ENCODE measurements at places on chromosomes 1 and 21.

GRCh38 chr1:117834416-117834815, 95.0 kb downstream of the GDAP2 start:
- no peak for DNase-seq

DNA sequence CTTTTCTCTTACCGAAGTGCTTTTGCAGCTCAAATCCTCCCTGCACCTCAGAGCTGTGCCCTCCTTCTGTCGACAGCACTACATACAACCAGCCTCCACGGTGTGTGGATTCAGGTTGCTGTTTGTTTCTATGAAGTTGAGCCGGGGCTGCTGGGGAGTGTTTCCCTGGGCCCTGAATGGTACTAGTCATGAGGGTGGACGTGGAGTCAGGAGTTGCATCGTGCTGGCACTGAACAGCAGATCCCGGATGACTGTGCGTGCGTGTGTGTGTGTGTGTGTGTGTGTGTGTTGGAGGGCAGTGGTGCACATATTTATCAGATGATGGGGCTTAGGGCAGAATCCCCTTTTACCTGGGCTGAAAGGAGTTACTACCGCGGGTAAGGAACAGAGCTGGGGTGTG, 47.0 kb downstream of the ACTL8 start:
- DNase-seq, result no peak

DNA sequence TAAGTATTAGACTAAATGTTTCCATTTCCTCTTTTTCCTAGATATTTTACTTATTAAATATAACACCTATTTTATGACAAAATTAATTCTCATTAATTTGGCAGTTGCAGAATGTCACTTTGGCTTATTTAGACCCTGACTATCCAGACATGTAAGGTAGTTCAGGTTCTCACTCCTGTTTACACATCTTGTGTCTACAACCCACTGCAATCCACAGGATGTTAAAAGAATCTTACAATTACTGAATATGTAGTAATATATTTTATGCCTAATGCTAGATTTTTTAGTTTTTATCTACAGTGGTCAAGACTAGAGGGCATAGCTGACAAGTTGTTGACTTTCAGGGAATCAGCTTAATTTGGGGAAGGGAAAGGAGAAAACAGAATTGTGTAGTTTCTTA, 346.7 kb downstream of the USP25 start:
- DNase-seq, result no peak

GRCh38 chr1:58190267-58190988, 356.1 kb downstream of the OMA1 start:
- DNase-seq, result no peak

DNA sequence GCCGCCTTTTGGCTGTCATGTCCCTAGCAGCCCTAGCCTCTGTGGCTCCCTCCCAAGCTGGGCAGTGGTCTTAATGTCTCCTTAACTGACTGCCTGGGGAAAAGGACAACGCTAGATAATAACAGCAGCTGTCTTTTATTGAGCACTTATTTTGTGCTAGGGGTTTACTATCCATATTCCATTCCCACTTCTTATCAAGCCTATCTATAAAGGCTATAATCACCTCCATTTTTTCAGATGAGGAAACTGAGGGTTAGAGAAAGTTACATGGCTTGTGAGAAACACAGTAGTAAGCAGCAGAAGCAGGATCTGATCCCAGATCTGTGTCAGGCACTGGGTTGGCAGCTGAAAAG, 6.2 kb downstream of the SH3BGRL3 start:
- no peak for DNase-seq

DNA sequence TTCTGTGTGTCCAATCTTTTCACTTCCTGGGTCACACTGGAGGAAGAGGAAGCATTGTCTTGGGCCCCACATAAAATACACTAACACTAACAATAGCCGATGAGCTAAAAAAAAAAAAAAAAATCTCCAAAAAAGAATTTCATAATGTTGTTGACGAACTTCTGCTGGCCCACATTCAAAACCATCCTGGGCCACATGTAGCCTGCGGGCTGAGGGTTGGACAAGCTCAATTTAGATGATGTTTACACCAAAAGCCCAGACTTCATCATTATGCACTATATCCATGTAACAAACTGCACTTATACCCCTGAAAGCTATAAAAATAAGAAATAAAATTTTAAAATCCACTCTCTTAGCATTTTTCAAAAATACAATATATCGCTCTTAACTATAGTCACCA, 187.8 kb upstream of the PTBP2 start:
- no peak for DNase-seq

DNA sequence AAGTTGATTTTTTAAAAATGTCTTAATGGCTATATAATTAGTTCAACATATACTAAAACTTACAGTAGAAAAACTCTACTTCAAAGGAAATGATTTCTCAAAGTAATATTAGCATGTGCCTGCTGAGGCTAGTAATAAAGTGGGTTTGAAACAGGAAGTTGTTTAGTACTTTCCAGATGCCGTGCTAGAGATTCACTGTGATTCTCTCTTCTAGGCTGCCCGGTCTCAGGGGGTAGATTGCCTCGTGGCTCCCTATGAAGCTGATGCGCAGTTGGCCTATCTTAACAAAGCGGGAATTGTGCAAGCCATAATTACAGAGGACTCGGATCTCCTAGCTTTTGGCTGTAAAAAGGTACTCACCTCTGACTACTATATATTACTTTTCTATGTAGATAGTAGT, 9.1 kb downstream of the EXO1 start:
- DNase-seq, result no peak

All from DMS79 treated with DMSO at 0.1 percent for 48 hours (cell line).